Nucleus accumbens (tissue), 56 donors: ENCODE measurements at places on chromosomes 3 and 15.

GRCh38 chr15:31473385-31474058, 146.9 kb downstream of the KLF13 start:
- no peak for DNase-seq

GRCh38 chr3:7166460-7166859, 305.5 kb downstream of the GRM7 start:
- no peak for DNase-seq

GRCh38 chr3:35651851-35652250, 12.5 kb downstream of the ARPP21 start:
- DNase-seq, result no peak

- DNase-seq, result no peak
Observed at GRCh38 chr3:43087249-43087776, 18.6 kb downstream of the POMGNT2 start.

DNA sequence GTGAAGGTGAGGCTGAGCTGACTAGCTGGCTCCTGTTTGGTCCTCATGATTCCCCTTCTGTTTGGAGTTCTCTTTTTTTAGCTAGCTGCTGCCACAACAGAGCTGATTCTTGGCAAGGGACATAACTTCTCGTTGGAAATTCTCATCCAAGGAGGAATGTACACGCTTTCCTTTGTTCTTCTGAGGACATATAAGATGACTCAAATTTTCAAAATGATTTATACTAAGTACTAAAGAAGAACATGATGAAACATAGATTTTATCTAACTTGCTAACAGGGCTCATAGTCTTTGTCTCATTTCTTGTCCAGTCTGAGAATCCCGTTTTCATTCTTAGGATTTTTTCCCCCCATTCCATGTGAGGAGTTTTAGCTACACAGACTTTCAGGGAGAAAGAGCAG, 2.9 kb upstream of the TFG start:
- DNase-seq, result no peak

DNA sequence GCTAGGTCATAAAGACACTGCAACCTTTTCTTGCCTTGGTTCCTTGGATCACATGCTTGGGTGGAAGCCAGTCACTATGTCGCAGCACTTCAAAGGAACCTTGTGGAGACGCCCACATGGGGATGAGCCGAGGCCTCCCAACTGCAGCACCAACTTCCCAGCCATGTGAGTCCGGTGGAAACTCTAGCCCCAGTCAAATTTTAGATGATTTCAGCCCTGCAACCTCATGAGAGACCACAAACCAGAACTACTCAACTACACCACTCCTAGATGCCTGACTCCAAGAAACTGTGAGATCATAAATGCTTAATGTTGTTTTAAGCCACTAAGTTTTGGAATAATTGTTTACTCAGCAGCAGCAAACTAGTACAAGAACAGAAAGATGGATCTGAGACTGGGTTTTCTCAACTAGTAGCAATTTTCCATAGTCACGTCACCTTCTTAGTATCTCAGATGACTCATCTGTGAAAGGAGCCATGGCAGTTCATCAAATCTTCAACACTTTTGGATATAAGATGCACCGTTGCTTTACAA, 86.5 kb downstream of the MB21D2 start:
- DNase-seq, result no peak

- no peak for DNase-seq
Observed at GRCh38 chr3:181782306-181782954, 70.7 kb downstream of the SOX2 start.

DNA sequence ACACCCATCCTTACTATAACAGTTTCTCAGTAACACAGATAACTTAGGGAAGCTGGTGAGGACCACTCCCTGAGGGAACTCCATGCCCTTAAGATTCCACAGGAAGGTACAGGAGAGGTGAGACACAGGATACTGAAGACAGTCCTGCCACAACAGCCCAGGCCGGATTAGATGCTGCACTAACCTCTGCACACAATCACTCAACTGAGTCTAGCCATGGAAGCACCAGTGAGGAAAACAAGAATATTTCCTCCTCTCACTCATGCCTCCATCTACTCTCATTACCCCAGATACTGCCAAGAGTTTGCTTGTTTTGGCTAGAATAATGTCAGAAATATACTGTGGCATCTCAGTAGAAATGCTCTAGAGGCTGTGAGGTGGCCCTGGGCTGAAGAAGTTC, 3.7 kb downstream of the ANO10 start:
- DNase-seq, result no peak

DNA sequence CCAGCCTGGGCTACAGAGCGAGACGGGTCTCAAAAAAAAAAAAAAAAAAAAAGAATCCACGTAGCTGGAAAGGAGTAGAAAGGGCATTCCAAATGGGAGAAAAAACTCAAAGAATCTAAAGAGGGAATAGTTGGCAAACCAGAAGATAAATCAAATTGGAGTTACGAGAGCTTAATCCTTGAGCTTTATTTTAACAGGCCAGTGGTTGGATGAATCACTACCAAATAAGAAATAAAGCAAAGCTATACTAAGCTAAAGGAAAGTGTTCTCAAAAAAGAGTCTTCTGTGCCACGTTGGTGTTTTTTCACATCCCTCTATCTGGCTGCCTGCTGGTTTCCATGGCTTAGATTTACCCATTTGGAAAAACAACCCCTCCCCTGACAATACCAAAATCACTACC, 14.0 kb downstream of the VGLL4 start:
- no peak for DNase-seq

GRCh38 chr3:196868297-196868661, 559 bp downstream of the SENP5 start:
- DNase-seq, result no peak

DNA sequence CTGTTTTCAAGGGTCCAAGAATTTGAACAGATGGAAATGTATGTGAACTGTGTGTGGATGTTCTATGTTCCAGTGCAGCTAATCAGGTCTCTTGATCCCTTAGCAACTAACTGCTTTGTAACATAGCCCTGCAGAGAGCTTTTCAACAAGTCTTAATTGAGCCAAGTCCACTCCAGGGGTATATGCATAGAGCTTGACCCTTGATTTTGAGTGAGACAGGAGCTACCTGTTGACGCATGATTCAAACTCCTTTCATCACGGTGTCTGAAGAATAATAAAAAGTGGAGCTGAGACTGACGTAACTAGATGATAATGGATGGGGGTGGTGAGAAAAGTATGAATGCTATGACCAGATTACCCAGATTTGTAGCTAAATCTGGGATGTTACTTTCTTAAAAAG, 93.3 kb upstream of the CCDC54 start:
- DNase-seq, result no peak

DNA sequence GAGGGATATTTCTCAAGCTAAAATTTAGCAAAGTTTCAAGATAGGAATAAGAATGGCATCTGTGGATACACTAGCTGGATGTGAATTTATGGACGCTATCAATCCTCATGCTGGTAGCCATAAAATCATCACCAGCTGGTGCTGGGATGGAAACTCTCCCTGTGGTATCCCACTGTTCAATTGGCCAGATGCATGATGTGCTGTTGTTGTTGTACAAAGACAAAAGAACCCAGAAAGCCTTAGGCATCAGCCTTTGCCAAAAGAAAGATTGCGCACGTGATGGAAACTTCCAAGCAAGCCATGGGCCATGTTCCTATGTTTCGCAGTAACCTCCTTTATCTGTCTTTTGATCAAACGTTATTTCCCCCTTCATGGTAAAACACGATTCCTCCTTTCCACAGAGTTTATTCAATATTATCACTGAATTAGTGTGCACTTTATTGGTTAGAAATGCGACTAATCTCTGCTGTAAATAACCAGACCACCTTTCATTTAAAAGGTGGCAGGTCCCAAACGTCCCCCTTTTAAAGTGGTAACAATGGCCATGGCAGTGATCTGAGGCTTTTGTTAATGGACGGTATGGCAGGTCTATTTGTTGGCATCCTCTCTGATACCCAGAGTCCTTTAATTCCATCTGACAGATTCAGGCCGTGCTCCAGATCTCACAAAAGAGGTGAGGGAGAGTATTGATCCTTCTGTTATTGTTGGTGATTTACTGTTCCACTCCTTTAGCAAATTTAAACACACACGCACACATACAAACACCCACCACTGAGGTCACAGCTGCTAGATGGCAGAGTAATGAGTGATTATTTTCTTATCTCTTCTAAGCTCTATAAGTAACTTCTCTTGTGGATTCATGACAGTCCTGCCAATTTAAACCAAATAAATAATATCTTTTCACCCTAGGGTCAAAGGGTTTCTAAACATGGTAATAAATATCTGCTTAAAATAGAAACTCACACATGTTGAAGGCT, 291.2 kb upstream of the KCNMB2 start:
- no peak for DNase-seq

DNA sequence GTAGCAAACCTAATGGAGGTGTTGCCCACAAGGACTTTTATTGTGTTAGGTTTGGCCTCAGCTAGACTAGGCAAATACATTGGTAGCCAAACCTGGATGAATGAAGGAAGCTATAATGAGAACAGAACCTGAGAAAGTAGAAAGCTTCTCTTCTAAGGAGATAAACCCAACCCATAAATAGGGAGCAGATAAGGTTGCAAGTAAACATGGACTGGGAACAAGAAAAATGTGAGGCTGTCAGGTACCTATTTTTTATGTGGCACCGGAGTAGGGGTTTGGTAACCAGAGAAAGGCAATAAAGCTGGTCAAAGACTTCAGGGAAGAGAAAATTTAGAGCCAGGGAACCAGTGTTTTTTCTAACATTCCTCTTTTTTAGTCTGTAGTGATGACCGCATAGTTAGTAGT, 25.0 kb downstream of the ZNF654 start:
- DNase-seq, result no peak

- no peak for DNase-seq
Observed at GRCh38 chr15:70566989-70567388, 196.4 kb downstream of the UACA start.

GRCh38 chr3:23075496-23075895, 127.6 kb upstream of the UBE2E2 start:
- DNase-seq, result no peak

GRCh38 chr15:28098766-28099554, at the start of gene OCA2:
OCA2 (minus strand) TSS chr15:28099315; CDS start chr15:28081874, 17,441 bp downstream.
- no peak for DNase-seq

DNA sequence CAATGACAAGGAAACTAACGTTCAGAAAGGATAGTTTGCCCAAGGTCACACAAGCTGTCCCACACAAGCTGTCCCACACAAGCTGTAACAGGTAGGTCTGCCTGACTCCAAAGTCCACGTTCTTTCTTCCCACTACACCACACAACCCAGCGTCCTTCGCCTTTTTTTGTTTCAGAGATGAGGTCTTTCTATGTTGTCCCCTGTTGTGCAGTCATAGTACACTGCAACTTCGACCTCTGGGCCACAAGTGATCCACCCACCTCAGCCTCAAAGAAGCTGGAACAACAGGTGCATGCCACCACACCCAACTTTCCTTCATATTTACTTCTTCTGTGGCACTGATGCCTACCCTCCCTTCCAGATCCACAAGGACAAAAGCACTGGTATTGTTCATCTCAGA, 21.4 kb downstream of the MB21D2 start:
- DNase-seq, result no peak

- DNase-seq, result no peak
Observed at GRCh38 chr15:88255484-88256278, 858 bp downstream of the NTRK3 start.

- no peak for DNase-seq
Observed at GRCh38 chr3:184218814-184219213, 10.6 kb upstream of the VWA5B2 start.

GRCh38 chr3:187403768-187404288, 35.6 kb downstream of the RTP4 start:
- DNase-seq, result no peak
